ENCODE measurements at places on chromosomes 11 and 22.

DNA sequence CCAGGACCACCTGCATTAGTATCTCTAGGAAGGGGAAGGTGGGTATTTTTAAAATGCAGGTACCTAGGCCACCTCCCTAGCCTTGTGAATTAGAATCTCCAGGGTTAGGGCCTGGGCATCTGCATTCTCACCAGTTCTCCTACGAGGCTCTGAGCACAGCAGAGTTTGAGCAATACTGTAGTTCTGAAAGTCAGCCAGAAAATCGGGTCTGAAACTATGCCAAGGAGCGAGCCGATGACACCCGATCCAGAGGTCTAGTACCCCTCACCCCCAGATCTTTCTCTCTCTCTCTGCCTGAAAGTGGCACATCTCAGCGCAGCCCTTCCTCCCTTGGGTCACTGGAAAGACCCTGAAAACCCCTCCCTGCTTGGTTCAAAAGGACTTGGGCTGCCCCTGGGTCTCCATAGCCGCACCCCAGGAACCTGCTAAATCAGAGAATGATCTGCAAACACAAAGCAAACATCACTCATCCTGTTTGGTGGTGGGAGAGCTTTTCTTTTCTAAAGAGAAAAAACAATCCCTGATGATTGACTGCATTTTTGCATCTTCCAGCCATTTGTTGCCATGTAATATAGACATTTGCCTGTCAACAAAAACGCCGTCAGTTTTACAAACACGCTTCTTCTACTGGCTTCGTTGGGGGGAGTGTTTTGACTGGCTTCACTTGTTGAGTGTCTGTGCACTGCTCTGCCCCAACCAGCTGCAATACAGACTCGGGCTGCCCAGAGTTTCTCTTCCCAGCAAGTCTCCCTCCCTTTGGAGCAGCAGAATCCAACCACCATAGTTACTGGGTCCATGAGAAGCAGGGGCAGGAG lies 229.9 kb downstream of the MN1 start:
- DNase-seq = no peak

DNA sequence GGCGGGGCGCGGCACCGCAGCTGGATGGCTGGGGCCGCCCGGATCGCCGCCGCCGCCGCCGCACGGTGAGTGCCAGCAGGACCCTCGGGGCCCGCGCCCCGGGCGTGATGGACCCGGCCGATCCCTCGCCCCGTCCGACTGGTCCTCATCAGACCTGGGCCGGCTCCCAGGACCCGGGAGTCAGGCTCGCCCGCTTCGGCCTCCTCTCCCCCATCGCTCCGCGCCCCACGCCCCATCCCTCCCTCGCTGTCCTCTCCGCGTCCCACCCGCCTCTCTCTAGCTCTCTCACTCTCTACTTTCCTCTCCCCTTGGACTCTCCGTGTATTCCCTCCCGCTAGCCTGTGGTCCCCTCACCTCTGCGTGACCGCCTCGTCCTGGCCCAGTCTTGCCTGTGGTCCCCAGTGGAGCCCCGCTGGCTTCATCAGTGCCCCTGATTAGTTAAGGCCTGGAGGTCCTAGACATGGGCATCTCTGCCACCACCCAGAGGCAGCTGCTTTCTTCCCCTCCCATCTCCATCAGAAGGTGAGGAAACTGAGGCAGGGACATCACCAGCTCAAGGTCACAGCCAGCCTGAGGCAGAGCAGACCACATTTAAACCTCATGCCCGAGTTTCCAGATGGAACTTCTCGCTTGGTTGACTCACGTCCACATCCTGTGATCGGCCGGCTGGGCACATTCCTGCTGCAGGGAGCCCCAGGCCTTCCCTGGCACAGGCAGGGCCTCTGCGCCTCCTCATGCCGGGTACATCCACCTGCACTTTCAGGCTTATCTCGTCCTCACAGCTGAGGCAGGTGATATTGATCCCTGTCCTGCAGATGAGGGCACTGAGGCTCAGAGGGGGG lies 429 bp downstream of the SLC39A13 start:
- no peak for DNase-seq

DNA sequence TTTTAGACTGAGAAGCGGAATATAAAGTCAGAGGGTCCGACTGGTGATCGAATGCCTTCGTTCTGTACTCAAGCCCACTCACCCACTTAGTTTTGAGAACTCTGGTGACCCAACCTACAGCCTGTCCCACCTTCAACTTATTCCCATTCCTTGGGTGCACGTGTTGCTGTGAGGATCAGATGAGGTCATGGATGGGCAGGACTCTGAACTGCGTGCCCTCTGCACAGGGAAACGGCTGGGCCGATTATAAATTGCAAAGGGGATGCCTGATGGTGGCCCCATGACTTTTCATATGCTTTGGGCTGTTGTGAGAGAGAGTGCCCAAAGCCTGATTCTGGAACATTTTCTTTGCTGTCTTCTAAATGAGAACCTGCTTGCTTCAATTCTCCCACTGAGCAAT lies 16.0 kb upstream of the EHF start:
- DNase-seq = no peak

DNA sequence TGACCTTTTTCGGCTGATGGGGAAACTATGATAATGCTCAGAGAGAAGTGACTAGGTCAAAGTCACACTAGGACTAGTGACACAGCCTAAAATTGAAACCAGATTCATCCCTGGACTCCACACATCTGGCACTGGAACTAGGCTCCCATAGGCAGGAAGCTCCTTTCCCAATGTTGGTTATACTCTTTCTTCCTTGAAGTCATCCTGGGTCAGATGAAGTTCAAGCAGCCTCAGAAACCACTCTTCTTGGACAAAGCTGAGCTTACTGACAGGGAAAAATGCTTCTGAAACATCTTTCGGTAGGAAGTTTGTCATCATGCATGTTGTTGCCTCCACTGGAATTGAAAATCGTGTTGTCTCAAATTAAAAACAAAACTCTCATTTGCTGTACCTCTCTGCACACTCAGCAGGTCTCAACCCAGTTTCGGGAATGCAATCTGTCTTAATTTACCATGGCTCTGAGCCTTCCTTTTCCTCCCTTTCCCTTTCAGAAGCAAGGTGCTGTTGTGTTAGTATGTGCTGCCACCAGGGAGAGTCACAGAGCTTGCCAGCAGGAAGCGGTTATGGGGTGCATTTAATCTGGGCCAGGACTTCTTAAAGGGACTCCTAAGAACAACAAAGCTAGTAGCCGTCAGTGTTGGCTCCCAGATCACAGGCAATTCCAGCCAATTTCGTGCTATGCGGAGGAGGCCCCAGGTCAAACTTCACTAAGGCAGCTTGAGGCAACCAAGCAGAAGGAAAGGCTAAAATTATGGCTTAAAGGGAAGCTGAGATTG lies 384.8 kb downstream of the TENM4 start:
- DNase-seq = no peak

- no peak for DNase-seq
Measured at GRCh38 chr11:116989184-116989583, 109.0 kb downstream of the SIK3 start.

DNA sequence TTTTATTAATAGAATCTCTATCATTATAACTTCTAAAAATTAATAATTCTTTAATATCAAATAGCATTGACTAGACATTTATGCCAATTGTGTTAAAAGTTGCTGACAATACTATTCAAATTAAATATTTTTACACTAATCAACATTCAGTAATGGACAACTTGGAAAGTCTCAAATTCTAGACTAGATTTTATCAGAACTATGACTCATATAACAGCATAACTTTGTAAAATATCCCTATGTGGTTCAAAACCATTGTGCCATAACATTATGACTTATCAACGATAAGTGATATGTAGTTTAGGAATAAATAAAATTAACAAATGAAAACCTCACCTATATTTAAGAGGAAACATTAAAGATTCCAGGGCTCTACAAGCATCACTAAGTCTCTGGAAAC lies 291.8 kb downstream of the SBF2 start:
- no peak for DNase-seq

DNA sequence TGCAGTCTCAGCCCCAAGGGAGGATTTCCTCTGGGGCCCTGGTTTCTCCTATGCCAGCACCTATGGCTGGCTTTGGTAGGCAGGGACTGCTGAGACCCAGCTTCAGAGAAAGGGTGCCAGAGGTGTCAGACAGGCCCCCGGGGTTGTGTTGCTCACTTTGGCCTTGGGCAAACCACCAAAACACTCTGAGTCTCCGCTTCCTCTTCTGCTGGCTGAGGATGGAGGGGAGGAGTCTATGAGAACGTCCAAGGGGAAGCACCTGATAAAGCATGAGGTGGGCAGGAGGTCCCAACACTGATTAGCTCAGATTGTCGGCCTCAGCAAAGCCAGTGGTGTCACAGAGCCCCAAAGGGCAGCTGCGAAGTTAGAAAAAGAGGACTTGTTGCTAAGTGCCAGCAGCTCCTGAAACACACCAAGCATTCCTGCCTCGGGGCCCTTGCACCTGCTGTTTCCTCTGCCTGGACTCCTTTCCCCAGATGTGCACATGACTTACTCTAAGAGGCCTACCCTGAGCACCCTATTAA lies 10.5 kb downstream of the SMTNL1 start:
- no peak for DNase-seq

- DNase-seq = no peak
Measured at GRCh38 chr22:48261706-48262105, 1499.3 kb downstream of the TBC1D22A start.

Data from C1 segment of cervical spinal cord (tissue), 14 donors.